ENCODE measurements at places on chromosomes 12 and 14.

- peak; percentile 3 for DNase-seq
These were observed 41.5 kb upstream of the FBXO21 start for GRCh38 chr12:117231750-117232149.

DNA sequence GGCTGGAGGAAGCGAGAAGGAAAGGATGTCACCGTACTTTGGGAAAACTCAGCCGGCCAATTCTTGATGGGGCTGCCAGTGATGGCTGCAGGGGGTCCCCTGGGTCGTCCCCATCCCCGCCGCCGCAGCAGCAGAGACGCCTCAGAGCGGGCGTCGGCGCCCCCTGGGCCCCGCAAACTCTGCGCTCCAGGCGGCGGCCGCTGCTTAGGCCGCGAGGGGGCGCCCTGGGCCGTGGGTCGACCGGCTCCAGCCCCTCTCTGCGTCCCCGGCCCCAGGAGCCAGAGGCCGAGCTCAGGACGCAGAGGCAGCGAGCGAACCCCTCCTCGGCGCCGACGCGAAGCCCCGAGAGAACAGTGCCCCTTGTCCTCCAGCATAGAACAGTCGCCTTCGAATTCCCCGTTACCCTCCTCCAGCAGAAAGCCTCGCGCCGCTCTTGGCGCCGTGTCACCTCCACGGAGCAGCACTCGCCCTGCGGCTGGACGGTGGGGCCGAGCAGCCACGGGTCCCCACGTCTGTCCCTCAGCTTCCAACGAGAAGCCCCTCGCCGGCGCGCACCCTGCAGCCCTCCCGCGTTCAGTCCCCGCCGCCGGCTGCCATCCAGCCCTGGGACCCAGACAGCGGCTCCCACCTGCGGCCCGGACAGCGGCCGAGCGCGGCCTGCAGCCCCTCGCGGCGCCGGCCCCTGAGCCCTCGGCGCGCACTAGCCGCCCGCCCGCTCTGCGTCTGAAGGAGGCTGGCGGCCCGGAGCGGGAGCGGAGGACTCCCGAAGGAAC, 106.6 kb downstream of the PRICKLE1 start:
- DNase-seq, result peak; percentile 78

GRCh38 chr14:60482743-60483142, 3.1 kb downstream of the C14orf39 start:
- DNase-seq, result no peak

- peak; percentile 85 for DNase-seq
These were observed 612 bp upstream of the FOXN3 start for GRCh38 chr14:89417465-89418225.

- no peak for DNase-seq
These were observed 444.8 kb upstream of the RGS6 start for GRCh38 chr14:71487449-71487848.

GRCh38 chr14:89637581-89637980, 220.5 kb upstream of the FOXN3 start:
- no peak for DNase-seq

DNA sequence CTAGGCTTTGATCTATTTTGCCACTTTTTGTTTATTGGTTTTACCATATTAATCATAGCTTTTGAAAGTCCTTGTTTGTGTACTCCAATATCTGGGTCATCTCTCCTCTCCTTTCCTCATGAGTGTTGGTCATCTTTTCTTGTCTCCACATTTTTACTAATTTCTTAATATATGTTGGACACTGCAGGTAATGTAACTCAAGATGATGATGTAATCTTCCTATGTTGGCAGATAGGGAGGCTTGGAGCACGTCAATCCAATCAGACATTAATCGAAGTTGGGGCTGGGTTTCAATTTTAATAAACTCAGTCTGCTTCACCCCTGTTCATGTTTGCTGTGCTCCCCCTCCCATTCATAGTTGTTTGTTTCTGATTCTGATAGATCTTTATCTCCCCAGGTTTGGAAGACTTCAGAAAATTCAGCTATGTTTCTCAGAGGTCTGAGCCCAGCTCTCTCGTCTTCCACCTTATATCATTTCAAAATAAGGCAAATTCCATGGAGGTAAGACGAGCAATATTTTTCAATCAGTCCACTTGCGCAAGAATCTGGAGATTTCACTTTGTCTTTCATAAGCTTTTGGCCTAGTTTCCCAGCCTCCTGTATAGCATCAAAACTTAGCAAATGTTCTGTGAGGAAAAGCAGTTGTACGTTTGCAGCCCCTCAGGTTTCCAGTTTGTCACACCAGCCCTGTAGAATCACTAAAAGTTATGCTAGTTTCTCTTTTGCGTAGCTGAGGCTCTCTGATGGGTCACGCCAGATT, 504.1 kb downstream of the TMTC2 start:
- DNase-seq, result no peak

GRCh38 chr12:2356601-2357125, 303.9 kb downstream of the CACNA1C start:
- no peak for DNase-seq

- DNase-seq, result no peak
These were observed 67.4 kb downstream of the STON2 start for GRCh38 chr14:81332725-81333124.

GRCh38 chr14:71693381-71693780, 238.8 kb upstream of the RGS6 start:
- DNase-seq, result no peak

DNA sequence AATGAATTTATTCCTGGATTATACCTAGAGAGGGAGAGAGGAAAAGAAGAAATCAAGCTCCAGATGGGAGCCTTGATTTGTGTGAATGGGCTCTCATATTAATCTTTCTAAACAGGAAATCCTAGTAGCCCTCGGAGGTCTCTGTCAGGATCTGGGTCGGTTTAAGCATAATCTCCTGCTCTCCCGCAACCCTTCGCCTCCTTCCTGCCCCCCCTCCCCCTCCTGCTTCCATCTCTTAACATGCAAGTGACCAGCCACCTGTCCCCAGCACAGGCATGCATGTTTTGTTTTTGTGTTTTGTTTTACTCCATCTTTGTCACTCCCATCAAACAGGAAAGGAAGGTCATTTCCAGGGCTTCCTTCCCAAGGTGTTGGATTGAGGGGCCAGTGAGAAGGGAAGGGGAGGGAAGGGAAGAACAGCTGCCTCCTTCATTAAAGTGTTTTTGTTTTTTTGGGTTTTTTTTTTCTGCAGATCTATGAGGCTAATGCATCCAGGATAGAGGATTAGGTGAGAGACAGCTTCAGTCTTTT, 4.8 kb upstream of the KCNA5 start:
- no peak for DNase-seq

DNA sequence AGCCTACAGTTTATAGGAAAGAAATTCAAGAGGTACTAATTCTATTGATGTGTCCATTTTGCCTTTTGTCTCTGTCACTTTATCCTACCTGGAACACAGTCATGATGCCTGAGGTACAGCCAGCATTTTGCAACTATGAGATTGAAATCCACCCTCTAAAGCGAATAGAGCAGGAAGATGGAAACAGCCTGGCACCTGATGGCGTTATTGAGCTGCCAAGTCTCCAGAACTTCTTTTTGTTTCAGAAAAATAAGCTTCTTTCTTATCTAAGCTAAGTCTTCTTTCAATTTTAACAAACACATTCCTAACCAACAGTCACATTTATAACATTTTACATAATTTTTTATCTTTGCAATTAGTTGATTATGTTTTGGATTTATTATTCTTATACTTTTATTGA, 182.1 kb downstream of the PAWR start:
- no peak for DNase-seq

GRCh38 chr14:33714527-33715226, 236.2 kb downstream of the EGLN3 start:
- no peak for DNase-seq

GRCh38 chr12:65229441-65229840, 49.0 kb upstream of the MSRB3 start:
- no peak for DNase-seq

GRCh38 chr12:112514926-112515642, 96.3 kb downstream of the PTPN11 start:
- no peak for DNase-seq

- DNase-seq, result no peak
These were observed 895.8 kb downstream of the RPS29 start for GRCh38 chr14:48690349-48690748.

DNA sequence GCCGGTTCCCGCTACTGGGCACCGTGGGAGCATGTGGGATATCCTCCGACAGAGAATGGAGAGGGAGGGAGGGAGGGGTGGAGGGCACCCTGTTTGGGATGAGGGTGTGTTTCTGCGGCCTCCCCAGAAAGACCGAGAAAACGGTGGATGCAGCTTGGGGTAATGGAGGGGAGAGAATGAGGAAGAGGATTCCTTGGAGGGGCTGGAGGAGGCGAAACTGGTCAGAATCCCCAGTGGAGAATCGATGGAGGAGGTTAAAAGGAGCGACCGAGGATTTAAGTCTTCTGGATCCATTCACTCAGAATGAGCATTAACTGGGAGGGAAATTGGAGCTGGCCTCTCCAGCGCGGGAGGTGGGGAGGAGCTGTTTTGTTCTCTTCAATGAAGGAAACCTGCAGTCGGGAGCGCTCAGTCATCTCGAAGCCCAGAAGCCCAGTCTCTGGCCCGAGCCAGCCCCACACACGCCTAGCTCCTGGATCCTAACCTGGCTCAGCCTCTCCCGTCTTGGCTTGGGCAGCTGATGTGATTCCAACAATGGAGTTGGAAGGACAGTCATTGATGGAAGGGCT, 581 bp downstream of the ARG2 start:
- peak; percentile 26 for DNase-seq

- DNase-seq, result no peak
These were observed 61.2 kb upstream of the OTOGL start for GRCh38 chr12:80038062-80038560.

DNA sequence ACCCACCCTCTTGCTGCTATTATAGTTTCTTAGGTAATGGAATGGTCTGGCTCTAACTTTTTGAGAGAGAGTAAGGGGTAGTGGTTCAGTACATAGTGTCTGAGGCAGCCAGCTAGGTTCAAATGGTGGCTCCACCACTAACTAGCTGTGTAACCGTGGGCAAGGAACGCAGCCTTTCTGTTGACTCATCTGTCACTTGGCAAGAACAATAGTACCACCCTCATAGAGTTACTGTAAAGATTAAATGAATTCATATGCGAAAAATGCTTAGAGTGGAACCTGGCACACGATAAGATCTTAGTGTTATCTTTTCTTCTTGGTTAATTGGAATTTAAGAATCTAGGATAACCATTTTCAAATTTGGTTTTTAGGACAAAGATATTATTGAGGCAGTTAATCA, 14.0 kb downstream of the CCDC62 start:
- DNase-seq, result no peak

- DNase-seq, result no peak
These were observed 46.4 kb downstream of the CLMN start for GRCh38 chr14:95273001-95273978.

GRCh38 chr14:77032844-77033621, 4.5 kb upstream of the IRF2BPL start:
- peak; percentile 95 for DNase-seq

DNA sequence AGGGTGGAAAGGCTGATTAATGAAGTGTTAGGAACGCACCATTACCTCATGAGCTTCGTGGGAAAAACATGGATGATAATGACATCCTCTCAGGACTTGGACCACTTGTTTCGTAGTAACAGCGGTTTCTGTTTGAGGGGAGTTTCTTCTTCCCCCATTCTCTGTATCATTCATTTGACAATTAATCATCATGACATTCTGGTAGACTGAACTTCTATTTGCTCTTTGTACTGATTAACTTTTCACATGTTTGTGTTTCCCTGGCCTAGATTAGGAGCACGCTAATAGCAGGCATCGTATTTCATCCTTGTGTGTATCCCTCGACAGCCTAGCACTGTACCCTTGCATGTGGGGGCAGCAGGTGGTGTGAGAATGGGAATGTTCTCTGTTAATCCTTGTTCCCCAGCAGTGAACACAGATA, 8.0 kb downstream of the LRRC74A start:
- DNase-seq, result no peak

GRCh38 chr14:21428930-21429329, 27.0 kb downstream of the CHD8 start:
- DNase-seq, result no peak

DNA sequence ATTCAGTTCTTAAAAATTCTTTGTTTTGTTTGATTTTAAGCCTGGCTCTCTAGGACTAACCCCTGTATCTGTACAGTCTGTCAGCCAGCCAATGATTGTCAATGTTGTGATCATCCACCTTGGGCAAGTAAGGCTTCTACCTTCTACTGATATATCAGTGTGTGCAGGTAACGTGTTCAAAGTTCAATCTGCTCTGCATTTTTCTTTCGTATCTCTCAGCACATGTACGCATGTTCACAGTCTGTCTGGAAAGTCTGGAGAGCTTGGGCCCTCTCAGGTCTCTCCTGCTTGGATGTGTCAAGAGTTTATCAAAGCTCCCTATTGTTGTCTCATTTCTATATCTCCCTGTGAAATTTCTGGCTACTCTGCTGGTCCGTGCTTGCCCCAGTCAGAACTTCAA, 138.6 kb upstream of the VRK1 start:
- no peak for DNase-seq

GRCh38 chr14:24795406-24795805, 161.4 kb upstream of the GZMB start:
- DNase-seq, result no peak

- no peak for DNase-seq
These were observed 342.6 kb downstream of the NOVA1 start for GRCh38 chr14:26255213-26255612.

GRCh38 chr12:18074001-18074400, 16.0 kb downstream of the RERGL start:
- DNase-seq, result no peak

DNA sequence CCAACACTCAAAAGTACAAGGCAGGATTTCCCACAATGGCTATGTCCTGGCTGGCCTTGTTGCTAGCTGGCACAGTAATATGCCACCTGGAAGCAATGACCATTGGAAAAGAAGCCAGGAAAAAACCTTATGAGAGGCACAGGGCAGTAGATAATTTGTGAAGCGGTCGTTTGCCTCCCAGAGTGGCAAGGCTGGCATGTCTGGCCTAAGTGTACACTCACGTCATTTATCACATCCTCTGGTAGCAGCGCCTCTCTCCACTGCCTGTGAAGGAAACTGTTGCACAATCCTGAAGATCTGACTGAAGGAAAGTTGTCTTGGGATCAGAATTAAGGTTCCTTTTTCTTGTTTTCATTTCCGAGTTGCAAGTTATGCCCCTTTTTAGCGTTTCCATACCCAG, 408.5 kb downstream of the ZFP36L1 start:
- peak; percentile 49 for DNase-seq
